Stimulated activated CD4-positive, alpha-beta T cell treated with anti-CD3 and anti-CD28 coated beads, Interleukin-15, amount 100 ng/mL, for 1 hour (primary cell): ENCODE measurements at places on chromosomes 1 and 21.

- no peak for DNase-seq
These were observed 753.3 kb downstream of the LTN1 start for GRCh38 chr21:28239340-28239739.

- DNase-seq, result no peak
These were observed 67.8 kb downstream of the ERG start for GRCh38 chr21:38430401-38430984.

- no peak for DNase-seq
These were observed 24.9 kb upstream of the MAP1LC3C start for GRCh38 chr1:242023805-242024204.

DNA sequence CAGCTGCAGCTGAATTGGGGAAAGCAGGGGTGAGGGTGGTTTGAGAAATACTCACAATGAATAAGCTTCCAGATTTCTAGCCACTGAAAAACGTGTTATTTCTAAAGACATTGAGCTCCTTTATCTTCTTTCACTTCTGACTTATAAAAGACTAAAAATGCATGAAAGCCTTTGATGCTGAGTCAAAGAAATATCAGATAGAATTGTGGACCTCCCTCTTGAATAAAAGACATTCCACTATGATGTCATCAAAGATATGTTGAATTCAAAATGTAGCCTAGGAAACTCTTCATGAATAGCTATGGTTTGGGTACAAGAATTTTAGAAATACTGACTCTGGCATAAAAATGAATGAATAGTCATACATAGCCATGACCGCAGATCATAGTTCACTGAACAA, 44.7 kb upstream of the COL24A1 start:
- no peak for DNase-seq

- DNase-seq, result no peak
These were observed 348.5 kb downstream of the PTPRU start for GRCh38 chr1:29584776-29585175.

DNA sequence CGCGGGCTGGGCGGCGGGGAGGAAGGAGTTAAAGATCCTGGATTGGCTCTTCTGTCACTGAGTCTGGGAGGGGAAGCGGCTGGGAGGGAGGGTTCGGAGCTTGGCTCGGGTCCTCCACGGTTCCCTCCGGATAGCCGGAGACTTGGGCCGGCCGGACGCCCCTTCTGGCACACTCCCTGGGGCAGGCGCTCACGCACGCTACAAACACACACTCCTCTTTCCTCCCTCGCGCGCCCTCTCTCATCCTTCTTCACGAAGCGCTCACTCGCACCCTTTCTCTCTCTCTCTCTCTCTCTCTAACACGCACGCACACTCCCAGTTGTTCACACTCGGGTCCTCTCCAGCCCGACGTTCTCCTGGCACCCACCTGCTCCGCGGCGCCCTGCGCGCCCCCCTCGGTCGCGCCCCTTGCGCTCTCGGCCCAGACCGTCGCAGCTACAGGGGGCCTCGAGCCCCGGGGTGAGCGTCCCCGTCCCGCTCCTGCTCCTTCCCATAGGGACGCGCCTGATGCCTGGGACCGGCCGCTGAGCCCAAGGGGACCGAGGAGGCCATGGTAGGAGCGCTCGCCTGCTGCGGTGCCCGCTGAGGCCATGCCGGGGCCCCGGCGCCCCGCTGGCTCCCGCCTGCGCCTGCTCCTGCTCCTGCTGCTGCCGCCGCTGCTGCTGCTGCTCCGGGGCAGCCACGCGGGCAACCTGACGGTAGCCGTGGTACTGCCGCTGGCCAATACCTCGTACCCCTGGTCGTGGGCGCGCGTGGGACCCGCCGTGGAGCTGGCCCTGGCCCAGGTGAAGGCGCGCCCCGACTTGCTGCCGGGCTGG, at the start of gene NPR1:
Gene NPR1, plus strand, starts transcription at position 170 of the 818 bp plus-strand sequence. Its CDS starts 421 bp downstream, at position 591.
- DNase-seq, result no peak

DNA sequence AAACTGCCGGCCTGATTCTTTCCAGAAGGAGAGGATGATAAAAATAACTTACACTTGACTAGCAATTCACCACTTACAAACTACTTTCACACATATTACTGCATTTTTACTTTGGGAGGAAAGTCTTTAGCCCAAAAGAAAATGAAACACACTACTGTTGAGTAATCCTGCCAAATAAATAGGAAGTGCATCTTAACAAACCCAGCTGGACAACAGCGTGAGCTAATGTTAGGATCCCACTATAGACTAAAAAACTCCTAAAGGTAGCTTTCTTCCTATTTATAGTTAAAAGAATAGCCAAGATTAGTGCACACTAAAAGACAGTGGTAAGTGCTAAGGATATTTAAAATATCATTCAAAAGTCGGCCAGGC, 83.8 kb downstream of the HSF2BP start:
- no peak for DNase-seq

GRCh38 chr1:21232044-21232443, 55.3 kb upstream of the EIF4G3 start:
- DNase-seq, result no peak

- DNase-seq, result peak; percentile 70
These were observed 12.7 kb downstream of the TFF2 start for GRCh38 chr21:42337830-42338728.

DNA sequence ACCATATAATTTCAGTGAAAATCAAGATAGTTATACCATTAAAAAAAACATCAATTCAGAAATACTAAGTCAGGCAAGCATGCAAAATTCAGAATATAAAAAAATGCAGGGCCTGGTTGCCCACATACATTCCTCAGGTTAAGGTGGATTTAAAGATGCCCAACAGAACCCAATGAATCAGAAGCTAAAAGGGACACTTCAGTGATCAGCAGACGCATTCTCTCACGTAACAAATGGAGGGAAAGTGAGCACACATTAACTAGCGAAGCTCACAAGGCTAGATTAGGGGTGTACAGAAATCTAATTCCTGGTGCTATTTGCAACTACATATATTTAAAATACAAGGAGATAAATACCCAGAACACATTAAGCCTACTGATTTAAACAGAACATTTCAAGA, 17.5 kb downstream of the TOMM20 start:
- no peak for DNase-seq

DNA sequence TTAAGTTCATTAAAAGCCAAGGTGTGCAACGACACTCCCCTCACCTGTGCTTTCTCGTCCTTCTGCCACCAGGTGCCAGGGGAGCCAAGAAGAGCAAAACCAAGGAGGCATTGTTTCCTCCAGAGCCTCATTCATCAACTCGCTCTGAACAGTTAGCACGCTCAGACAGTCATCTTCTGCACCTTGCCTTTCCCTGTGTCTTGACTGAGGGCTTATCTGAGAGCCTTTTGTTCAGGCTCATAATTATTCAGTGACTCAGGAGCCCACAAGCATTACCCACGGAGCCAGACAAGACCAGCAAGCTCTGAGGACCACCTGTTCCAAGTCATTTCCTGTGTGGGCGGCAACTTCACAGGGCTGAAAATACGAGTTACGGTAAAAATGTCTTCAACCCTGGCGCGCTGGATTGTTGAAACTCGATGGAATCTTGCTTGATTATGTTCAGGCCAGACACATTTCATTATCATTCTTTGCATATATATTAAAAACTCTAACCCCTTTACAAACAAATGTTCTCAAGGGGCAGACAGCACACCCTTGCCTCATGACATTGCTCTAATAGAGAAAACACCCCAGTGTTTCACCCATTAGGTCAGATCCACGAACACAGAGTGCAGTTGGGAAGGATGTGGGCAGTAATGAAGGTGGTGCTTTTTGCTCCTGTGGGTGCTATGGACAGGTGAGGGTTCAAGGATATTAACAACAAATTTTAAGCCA, 89.7 kb upstream of the RUNX1 start:
- DNase-seq, result peak; percentile 10

GRCh38 chr1:88221411-88221810, 462.7 kb upstream of the PKN2 start:
- no peak for DNase-seq

GRCh38 chr21:38476385-38476784, 21.9 kb downstream of the ERG start:
- no peak for DNase-seq

- no peak for DNase-seq
These were observed 18.4 kb downstream of the VANGL1 start for GRCh38 chr1:115660151-115660550.

DNA sequence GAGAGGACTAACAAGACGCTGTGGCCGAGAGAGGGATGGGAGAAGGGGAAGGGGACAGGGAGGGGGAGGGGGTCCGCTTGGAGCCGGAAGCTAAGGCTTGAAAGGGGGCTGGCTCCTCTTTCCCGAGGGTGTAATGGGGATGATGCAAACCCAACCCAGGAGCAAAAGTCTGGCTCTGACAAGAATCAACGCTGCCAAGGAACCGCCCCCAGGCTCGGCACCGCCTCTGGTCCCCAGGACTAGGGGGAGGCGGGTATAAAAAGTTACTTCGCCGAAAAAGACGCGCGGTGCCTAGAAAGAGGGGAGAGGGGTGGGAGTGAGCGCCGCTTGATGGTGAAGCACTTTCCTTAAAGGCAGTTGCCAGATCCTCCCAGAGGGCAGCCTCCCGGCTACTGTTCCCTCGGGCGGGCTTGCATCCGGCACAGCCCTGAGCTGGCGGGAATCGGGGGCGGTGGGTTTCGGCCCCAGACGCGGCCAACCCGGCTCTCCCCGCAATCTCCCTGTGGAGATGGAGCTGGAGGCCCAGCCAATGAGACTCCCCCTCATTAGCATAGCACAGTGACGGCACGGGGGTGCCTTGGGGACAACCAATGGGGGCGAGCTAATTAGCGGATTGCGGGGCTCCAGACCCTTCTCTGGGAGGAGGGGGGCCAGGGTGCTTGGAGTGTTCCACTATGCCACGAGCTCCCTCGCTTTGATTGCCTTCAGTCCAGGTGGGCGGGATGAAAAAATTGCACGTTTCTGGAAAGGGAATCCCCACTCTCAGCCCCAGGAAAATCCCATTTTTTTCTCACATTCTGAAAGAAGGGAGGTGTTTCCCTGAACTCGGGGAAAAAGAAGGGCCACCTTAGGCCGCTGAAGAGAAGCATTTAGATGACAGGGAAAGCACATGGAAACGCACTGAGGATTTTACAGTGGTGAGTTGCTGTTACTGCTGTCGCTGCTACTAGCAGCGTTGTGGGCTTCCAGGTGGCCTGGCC, at the start of gene KCNT2:
Gene KCNT2, minus strand, starts transcription at position 51 of the 980 bp plus-strand sequence. CDS start 131 bp downstream, outside the sequence.
- DNase-seq, result no peak

GRCh38 chr1:12384836-12385456, 155.1 kb downstream of the VPS13D start:
- no peak for DNase-seq

DNA sequence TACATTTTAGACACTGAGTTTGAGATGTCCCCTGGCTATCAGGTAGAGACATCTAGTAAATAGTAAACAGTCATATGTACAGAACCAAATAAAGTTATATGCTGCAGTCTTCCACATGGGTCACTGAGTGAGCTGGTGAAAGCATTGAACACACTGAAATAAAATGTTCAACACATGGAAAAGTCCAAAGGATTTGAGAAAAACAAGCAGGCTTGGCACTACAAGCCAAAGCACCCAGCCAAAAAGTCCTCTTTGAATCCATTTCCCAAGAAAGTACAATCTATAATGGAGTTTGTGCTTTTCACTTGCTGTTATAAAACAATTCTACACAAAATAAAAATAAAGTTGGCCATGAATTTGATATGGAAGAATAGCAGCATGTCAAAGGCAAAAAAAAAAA, 135.4 kb downstream of the NR5A2 start:
- DNase-seq, result no peak

GRCh38 chr1:205792961-205793673, 17.8 kb upstream of the RAB29 start:
- DNase-seq, result no peak

DNA sequence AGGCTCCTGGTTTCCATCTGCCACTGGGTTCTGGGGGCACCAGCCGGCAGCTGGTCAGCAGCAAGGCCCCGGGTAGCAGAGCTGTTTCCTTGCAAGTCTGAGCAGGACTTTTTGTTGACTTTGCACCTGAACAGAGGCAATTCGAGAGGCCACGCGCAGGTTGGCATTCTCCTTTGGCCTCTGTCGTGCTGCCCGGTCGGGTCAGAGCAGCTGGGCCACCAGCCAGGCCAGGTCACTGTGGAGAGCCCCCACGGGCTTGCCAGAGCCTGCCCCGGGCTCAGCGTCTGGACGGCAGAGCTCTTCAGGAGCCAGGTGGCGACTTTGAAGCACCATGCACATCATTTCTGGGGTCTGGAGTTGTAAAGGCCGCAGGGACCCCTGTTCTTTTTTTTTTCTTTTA, 28.4 kb upstream of the TMEM52 start:
- no peak for DNase-seq

DNA sequence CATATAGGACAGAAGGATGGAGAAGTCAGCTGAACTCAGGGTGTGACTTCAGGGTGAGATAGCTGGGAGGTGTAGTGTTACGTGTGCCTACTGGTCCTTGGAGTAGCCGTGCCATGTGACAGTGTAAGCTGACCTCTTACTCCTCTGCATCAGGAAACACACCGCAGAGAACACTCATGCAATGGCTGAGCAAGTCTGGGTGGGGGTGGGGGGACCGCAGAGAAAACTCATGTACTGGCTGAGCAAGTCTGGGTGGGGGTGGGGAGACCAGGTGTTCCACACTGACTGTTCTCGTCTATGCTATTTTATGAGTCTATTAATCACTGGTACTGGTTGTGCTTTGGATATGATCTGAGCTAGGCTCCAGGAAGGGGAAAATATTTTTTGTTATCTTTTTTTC, 233.1 kb downstream of the PAPPA2 start:
- DNase-seq, result no peak

- DNase-seq, result no peak
These were observed 43.7 kb downstream of the ITPKB start for GRCh38 chr1:226695335-226695900.

- no peak for DNase-seq
These were observed 5.5 kb upstream of the TNFRSF1B start for GRCh38 chr1:12161324-12161661.

- DNase-seq, result no peak
These were observed 216.6 kb upstream of the CSF3R start for GRCh38 chr1:36699113-36699911.

GRCh38 chr1:187067160-187067559, 238.4 kb downstream of the PLA2G4A start:
- no peak for DNase-seq

DNA sequence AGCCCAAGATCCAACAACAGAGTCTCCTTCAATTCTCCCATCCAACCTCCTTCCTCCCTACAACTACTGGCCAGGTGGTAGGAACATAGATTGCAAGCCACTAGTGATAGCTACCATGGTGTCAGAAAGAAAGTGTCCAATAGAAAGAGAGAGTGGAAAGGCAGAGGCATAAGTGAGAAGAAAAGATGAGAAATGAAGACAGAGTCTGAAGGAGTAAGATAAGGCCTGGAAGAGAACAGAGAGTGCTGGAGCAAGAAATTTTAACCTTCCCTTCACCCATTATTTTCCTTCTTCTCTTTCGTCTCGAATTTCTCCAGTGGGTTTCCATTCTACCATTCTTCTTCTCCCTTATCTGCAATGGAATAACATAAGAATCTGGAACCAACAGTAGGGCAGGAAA, 57.9 kb downstream of the CDC42BPA start:
- DNase-seq, result no peak

- DNase-seq, result peak; percentile 26
These were observed 227.7 kb upstream of the SAMSN1 start for GRCh38 chr21:14773777-14774345.

GRCh38 chr21:37970548-37970947, 54.3 kb upstream of the KCNJ6 start:
- no peak for DNase-seq

- no peak for DNase-seq
These were observed 29.2 kb downstream of the ARID4B start for GRCh38 chr1:235298758-235299157.

- no peak for DNase-seq
These were observed 5.7 kb upstream of the MRPL55 start for GRCh38 chr1:228114827-228115226.

GRCh38 chr1:24745711-24746413, 615 bp downstream of the CLIC4 start:
- DNase-seq, result no peak
